ENCODE measurements at places on chromosomes 5 and 9.

DNA sequence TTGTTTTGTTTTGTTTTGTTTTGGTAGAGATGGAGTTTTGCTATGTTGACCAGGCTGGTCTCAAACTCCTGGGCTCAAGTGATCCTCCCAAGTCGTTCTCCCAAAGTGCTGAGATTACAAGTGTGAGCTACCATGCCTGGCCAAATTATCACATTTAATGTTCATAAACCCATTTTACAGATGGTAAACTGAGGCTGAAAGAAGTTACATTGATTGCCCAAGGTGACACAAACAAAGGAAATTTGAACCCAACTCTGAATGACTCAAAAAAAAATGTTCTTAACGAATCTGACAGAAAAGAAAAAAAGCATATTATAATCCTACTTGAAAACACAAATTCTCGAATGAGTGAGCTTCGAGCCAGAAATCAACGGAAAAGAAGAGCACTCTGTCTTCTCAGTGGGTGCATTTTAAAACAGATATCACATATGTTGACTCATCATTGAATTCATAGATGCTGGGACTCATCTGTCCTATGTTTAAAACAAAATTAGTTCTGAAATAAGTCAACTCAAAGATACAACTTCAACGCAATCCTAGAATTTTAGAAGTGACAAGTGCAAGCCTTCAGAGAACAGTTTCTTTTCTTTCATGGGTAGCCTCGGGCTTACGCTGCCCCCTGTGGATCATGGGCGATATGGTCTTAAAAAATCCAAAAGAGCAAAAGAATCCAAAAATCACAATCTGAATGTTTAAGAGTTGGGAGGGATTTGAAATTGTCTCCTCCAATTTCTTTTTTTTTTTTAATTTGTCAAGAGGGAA lies 28.4 kb downstream of the TIMD4 start:
- DNase-seq: peak; percentile 7

DNA sequence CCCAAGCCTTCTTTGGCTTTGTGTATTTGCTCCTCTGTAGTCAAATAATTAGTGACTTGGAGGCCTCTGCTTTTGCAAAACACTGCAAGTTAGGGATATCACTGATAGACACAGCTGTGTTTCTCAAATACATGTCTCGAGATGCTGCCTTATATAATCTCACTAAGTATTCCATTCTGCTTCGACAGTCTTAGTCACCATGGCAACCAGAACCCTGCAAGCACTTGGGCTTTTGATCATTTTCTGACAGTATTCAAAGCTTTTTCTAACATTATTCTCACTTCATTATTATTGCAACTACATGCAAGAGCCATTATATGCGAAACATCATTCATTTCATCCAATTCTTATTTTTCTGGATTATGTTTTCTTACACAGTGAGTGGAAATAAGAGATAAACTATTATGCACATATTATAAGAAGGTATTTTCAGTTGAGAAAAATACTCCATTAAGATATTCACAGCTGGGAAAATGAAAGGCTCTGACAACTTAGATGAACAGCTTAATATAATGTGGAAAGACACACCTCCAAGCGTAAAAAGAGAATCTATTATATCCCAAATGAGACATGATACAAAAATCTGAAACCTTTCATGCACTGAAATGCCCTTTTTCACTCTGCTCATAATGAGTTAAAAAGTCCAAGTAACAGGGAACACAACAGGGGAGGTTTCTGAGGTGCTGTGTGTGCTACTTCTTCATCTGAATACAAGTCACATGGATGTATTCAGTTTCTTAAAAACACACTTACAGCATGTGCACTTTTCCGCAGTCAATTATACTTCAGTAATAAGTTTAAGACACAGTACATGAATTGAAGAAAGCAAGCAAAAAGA lies 93.9 kb downstream of the SCAI start:
- no peak for DNase-seq

DNA sequence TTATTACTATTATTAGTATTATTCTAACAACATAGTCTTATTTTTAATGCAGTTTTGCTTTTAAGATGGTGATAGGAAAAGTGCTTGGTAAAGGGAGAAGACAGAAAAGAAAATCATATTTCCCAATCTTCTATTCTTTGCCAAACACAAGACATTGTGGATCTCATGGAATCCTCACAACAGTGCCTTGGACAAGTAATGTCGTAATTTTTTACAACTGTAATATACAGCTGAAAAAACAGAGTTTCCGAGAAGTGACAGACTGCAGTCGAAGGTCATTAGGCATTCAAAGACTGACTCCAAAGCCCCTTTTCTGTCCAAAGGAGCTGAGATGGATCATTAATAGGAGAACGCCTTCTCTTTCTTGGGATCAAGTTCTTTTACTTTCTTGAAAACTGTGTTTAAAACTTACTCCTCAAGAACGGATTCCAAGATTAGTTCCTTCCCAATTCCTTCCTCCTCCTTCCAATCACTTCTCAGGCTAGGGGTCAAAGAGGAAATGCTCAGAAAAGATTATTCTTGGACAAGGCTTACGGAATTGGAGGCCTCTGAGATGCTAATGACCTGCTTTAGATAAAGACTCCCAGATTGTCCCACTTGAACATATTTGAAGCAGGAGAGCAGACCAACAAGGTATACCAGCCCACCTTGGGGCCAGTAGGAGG lies 24.3 kb upstream of the TRIM32 start:
- no peak for DNase-seq

DNA sequence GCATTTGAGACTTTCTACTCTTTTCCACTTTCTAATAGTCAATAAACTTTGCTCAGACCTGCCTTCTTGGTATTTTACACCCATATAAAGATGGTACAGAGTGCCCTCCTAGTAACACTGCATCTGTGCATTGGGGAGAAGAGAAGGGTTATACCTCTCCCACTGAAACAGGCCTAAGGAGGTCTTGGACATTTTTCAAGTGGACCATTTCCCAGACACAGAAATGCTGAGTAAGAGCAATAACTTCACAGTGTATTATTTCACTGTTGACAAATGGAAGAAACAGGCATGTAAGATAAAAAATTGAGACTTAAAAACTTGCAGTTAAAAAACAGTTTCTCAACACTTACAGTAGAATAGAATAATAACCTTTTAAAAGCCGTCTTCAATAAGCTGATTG lies 1224.0 kb upstream of the CDH18 start:
- DNase-seq: no peak
